ENCODE measurements at places on chromosomes 1 and 21. TPM values are rescaled to one million over a fixed set of nuclear protein-coding genes. Genes with fewer than 3 reads are reported as not detected.

Gene NCF2
- 7.8 TPM for polyA plus RNA-seq

Gene GPR37L1
- 0.42 TPM for polyA plus RNA-seq

Gene LINGO4
- polyA plus RNA-seq: 1.4 TPM

Gene KRTAP12-2
- polyA plus RNA-seq: not detected

Gene KCNE2
- polyA plus RNA-seq: 0.74 TPM

Gene CRNN
- polyA plus RNA-seq: not detected

Gene RHOU
- 32.6 TPM for polyA plus RNA-seq
